Ureter (tissue), 1 donor: ENCODE measurements at places on chromosomes 7 and 10. TPM values are rescaled to one million over a fixed set of nuclear protein-coding genes. Genes with fewer than 3 reads are reported as not detected.

NODAL gene
- not detected for total RNA-seq

RHOBTB1 gene
- total RNA-seq, result 10.9 TPM

FOXI2 gene
- total RNA-seq, result 1.1 TPM

DNA sequence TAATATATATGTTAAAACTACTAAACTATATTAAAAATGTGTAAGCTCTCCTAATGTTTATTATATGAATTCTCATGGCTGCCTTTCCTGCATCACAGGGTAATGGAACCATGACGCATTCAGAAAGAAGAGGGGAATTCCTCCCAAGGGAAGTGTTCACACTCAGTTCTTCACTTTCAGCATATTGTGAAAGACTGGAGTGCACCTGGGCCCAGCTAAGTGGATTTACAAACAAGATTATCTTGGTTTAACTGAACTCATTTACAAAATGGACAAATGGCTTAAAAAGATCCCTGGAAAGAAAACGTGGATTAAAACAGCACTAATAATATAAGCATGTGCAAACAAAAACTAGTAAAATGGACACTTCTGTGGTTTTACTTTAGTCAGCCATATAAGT lies 149.8 kb downstream of the DOCK4 start:
- DNase-seq, result no peak

DNA sequence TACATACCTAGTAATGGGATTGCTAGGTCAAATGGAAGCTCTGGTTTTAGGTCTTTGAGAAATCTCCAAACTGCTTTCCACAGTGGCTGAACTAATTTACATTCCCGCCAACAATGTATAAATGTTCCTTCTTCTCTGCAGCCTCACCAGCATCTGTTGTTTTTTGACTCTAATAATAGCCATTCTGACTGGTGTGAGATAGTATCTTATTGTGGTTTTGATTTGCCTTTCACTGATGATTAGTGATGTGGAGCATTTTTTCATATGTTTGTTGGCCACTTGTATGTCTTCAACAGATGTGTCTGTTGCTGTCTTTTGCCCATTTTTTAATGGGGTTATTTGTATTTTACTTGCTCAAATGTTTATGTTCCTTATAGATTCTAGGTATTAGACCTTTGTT lies 675.5 kb downstream of the SUGCT start:
- DNase-seq, result no peak

GRCh38 chr10:63120554-63120953 lies 12.6 kb upstream of the NRBF2 start:
- DNase-seq, result no peak

- DNase-seq, result no peak
Observed at GRCh38 chr7:75738604-75738974, at the start of gene HIP1. HIP1 (minus strand) TSS chr7:75738941; CDS start chr7:75738920, 21 bp downstream.

- DNase-seq, result no peak
Observed at GRCh38 chr10:48333856-48334255, 27.4 kb downstream of the MAPK8 start.

GRCh38 chr10:70776455-70777005 lies 8.6 kb downstream of the TBATA start:
- no peak for DNase-seq
